Inflammatory macrophage treated with lipopolysaccharide for 1 hour (primary cell): ENCODE measurements at places on chromosomes 7 and 10.
A peak's percentile ranks its signal among the peaks of the same experiment; 100 is the strongest.

GRCh38 chr7:125830743-125831142 is 901.1 kb upstream of the POT1 start:
- DNase-seq: no peak

GRCh38 chr10:75430000-75430763 is 1.2 kb upstream of the LRMDA start:
- DNase-seq: peak; percentile 57

- peak; percentile 79 for DNase-seq
Measured at GRCh38 chr7:140209866-140210609, 33.3 kb upstream of the KDM7A start.

GRCh38 chr10:71649631-71650030 is 69.9 kb downstream of the C10orf105 start:
- DNase-seq: no peak

- DNase-seq: no peak
Measured at GRCh38 chr7:26891400-26892350, 27.3 kb upstream of the SKAP2 start.

- DNase-seq: no peak
Measured at GRCh38 chr10:125062227-125062913, 98.0 kb downstream of the CTBP2 start.

- peak; percentile 18 for DNase-seq
Measured at GRCh38 chr10:123967626-123968243, 76.1 kb upstream of the CPXM2 start.
